Bronchus fibroblast of lung (primary cell): ENCODE measurements at places on chromosomes 5 and 9. TPM values are rescaled to one million over a fixed set of nuclear protein-coding genes. Genes with fewer than 3 reads are reported as not detected.

The SLC36A2 gene
- not detected in 2 replicates for total RNA-seq

The CCDC183 gene
- under 0.01 TPM in 1 of 2 replicates, not detected in the other for total RNA-seq

The GALT gene
- total RNA-seq, result 15.5 and 18.5 TPM in 2 replicates

The AQP7 gene
- total RNA-seq, result not detected in 2 replicates

The IFNK gene
- not detected in 2 replicates for total RNA-seq

The C7 gene
- total RNA-seq, result 3.0 and 3.4 TPM in 2 replicates

The ATOX1 gene
- total RNA-seq, result 157 and 179 TPM in 2 replicates

The NFX1 gene
- 15.8 and 18.0 TPM in 2 replicates for total RNA-seq

The CENPH gene
- 35.8 and 44.7 TPM in 2 replicates for total RNA-seq

The TRIM7 gene
- total RNA-seq, result 5.5 and 7.6 TPM in 2 replicates

The NUTM2F gene
- total RNA-seq, result not detected in 2 replicates

The SOHLH1 gene
- total RNA-seq, result not detected in 2 replicates

The ANKRD20A1 gene
- not detected in 2 replicates for total RNA-seq

The ITGA1 gene
- 7.9 and 12.9 TPM in 2 replicates for total RNA-seq

The CDKN2B gene
- 9.6 and 10.4 TPM in 2 replicates for total RNA-seq

The PITX1 gene
- total RNA-seq, result 2.9 and 3.1 TPM in 2 replicates

The GABRA1 gene
- total RNA-seq, result not detected in 2 replicates

The SLC25A2 gene
- not detected in 2 replicates for total RNA-seq

The HBEGF gene
- total RNA-seq, result 2.4 and 3.5 TPM in 2 replicates

The BAAT gene
- under 0.01 TPM in 1 of 2 replicates, not detected in the other for total RNA-seq

The SGTB gene
- 9.2 and 9.8 TPM in 2 replicates for total RNA-seq
